Hematopoietic multipotent progenitor cell treated with erythropoietin and hydrocortisone succinate and interleukin-3 and kit ligand, for 4 days (in vitro differentiated cells): ENCODE measurements at places on chromosomes 7 and 10.

DNA sequence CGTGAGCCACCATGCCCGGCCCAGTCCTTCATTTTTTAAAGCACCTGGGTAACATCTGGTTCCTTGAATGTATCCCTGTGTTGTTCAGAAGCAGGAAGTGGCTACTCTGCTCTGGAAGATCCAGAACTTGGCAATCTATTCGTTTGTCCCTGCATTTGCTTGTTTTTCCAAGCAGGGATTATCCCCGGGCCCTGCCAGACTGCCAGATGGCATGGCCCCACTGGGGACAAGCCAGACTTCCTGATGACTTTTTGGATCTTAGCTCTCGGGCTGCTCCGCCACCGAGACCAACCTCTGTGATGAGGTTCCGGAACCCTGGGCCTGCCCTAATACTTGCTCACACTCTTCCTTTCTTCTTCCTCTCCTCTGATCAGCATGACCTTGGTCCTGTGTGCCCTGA lies 496.7 kb downstream of the TYW1 start:
- no peak for DNase-seq

GRCh38 chr7:17939211-17939605 lies 1.1 kb downstream of the SNX13 start:
- peak; percentile 46 for DNase-seq

- DNase-seq = no peak
Measured at GRCh38 chr10:29608476-29609301, 26.1 kb downstream of the SVIL start.

DNA sequence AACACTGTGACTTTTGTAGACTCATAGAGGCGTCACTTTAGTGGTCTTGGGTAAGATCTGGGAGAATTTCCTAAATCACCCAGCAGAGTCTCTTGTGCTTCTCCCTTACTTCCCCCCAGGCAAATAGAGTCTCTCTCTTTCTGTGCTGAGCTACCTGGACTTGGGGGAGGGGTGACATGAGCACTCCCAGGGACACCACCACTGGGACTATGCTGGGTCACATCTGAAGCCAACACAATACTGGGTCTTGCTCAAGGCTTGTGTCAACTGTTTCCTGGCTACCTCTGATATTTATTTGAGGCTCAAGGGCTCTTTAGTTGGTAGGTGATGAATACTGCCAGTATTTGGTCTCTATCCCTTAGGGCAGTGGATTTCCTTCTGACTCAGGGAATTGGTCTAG lies 214.6 kb upstream of the TPK1 start:
- DNase-seq = no peak
